ENCODE measurements at places on chromosomes 16 and 17.

DNA sequence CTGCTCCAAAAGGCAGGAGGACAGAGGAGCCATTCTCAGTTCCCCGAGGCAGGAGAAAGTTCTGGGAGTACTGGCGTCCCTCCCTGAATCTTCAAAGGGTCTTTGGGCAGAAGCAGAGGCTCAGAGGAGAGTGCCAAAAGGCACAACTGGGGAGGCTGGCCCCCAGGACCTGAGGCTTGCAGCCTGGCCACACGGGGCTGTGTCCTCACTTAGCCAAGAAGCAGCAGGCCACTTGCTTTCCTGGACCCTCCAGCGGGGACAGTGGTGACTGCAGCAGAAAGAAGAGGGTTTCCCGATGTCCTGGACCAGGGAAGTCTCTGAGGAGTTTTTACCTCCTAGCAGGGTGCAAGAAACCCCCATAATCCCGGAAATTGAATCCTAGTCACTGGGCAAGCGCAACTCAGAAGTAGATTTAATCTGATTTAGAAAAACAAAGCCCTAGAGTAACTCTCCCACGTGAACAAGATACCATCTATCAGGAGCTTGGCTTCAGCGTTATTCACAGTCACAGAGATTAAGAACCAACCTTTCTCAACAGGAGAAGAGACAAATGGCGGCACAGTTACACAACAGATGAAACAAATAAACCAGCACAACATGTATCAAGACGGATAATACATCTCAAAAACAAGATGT, 25.5 kb upstream of the BCO1 start:
- DNase-seq, result no peak

GRCh38 chr17:31509095-31509804, 117.8 kb downstream of the RAB11FIP4 start:
- DNase-seq, result no peak

DNA sequence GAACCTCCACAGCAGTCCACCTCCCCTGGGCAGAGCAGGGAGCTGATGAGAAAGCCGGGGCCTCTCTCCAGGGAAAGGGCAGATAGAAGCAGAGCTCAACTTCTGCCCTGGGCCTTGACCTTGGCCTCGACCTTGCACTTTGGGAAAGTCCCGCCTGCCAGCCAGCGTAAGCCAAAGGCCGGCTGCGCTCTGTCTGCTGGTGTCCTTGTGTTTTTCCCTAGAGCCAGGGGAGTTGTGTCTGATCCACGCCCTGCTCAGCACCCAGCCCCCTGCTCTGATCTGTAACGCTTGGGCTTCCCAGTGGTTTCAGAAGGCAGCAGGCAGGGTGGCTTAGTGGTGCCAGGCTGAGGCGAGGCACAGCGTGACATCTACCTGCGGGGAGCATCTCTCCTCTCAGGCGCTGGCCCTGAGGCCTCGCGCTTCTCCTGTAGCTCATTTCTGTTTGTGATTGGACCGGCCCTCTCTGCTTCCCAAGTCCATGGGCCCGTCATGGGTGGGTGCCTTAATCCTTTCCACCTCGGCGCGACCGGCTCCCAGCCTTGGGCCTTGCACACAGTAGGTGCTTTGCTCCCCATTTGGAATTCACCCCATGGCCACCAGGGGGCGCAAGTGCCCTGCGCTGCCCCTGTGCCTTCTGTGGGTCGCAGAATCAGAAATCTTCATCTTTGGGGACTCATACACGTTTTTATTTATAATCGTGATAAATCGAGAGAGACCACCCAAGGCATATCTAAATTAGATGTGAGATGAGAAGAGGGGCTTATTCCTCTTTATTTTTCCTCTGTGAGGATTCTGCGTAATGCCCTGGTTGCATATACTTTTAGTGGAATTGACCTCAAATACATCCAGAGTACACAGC, 24.2 kb downstream of the SGSH start:
- DNase-seq, result no peak

DNA sequence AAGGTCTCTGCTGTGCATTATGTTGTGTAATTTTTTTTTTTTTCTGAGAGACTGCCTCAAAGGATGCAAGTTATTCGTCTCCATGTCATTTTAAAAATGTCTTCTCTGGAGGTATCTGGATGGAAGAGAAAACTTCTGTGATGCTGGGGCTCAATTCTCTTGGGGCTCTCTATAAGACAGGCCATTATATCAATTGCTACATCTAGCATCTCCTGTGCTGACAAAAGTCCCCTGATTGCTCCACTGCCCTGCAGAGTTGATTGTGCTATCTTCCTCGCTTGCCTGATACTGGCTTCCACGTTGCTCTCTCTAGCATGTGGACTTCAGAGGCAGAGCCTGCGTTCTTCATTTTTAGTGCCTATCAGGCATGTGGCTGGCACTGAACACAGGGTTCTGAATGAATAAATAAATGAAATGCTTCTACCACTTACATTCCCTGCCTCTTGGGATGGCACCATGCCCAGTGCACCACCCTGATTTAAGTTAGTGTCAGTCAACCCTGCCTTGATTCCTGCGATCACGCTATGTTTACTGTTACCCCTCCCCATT, 1035.5 kb upstream of the EEF2KMT start:
- no peak for DNase-seq

DNA sequence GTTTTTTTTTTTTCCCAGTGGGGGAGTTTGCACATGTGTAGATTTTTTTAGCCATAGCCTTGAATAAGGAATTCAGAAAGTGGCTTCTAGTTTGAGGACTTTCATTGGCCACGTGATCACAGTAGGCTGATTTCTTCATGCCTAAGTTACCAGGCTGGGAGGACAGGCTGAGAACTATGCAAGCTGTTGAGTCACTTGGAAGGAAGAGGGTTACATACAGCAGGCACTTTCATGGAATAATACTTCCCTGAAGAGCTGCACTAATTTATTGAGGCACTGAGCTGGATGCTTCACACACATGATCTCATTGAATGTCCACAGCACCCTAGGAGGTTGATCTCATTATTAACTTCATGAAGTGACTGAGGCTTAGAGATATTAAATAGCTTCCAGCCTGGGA, 22.8 kb downstream of the PRKCB start:
- DNase-seq, result no peak

DNA sequence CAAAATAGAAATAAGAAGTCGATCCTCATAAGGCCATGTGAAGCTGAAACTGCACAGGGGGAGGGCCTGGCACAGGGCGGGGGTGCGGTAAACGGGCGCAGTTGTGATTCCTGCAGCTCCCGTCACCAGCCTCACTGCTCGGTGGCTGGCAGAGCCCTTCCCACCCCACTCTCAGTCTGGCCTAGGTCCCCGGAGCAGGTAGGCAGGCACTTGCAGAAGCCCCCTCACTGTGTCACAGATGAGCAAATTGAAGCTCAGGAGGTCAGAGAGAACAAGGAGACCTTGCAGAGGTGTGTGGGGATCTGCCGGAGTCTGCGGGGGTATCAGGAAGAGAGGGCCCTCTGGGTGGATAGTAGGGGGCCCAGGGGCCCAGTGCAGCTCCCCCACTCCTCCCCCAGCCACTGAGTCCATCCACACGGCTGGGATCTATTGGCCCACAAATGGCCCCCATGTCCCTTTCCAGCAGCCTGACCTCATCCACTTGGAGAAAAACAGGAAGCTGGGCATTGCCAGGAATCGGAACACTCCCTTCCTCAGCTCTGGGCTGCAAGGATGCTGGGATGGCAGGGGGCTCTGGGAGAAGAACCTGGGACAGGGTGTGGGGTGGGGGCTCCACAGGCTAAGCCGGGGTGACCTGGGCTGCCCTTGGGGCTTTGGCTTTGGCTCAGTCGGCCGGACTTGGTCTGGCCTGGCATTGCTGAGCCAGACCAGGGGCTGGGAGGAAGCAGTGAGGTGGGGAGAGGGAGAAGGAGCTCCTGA, 21.4 kb upstream of the MAP3K14 start:
- no peak for DNase-seq

DNA sequence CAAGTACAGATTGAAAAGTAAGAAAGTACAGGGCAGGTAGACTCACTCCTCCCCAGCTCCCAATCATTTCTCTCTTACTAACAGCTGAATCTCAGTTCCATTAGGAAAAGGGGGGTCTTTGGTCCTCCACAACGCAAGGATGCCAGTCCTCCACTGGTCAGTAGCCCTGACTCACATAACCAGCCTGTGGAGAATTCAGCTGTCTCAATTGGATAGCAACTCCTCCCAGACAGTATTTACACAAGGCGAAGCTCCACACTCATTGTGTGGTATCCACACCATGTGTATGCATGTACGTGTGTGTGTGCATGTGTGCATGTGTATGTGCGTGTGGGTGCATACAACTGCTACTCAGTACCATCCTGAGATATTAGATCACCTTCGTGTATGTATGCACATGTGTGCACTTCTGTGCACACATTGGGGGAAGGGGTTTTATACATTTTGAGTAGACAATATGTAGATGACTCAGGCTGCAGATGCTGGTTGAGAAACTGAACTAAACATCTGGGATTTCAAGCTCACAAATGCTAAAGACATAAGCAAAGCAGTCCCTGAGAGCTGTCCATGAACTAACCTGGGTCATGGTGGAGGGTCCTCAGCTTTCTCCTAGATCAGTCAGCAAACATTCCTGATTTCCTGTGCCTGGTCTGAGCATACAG, 240.1 kb downstream of the SLC39A11 start:
- no peak for DNase-seq

GRCh38 chr17:68456339-68457167, 743 bp downstream of the WIPI1 start:
- DNase-seq, result peak; percentile 97

DNA sequence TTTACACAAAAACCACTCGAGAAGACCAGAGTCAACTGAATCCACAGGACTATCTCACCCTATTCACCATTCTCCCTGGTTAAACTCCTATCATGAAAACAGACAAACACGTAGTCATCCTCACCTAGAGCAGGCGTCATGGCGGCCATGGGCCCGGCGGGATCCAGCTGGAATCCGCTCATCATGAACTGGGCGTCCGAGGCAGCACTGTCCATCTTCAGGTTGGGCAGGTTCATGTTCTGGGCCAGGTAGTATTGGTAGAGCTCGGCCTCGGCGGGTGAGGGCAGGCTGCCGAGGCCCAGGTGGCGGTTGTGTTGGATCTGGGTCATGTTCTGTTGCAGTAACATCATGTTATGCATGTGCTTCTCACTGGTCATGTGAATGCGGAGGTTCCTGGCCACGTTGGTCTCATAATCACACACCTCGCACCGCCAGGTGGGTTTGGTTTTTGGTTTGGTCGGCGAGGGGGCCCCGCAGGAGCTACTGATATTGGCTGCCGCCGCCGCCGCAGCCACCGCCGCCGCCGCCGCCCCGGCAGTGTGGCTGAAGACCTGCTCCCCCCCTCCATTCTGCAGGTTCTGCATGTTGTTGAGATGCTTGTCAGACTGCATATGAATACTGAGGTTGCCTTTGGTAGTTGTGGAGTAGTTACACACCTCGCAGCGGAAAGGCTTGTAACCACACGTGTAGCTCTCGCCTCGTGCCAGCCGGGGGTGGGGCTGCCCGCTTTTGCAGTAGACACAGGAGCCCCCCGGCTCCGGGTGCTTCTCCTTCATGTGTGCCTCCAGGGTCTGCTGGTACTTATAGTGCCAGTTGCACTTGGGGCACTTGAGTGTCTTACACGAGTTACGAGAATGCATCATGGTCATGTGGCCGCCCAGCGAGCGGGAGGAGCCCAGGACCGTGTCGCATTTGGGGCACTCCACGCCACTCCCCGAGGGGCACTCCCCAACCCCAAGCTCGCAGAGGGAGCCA, 90.3 kb downstream of the ZFHX3 start:
- DNase-seq, result no peak

- DNase-seq, result no peak
These were observed 64.4 kb upstream of the RASL10B start for GRCh38 chr17:35666967-35667532.

All from fibroblast of gingiva (primary cell).